ENCODE measurements at places on chromosomes 6 and 20. TPM values are rescaled to one million over a fixed set of nuclear protein-coding genes. Genes with fewer than 3 reads are reported as not detected.

DNA sequence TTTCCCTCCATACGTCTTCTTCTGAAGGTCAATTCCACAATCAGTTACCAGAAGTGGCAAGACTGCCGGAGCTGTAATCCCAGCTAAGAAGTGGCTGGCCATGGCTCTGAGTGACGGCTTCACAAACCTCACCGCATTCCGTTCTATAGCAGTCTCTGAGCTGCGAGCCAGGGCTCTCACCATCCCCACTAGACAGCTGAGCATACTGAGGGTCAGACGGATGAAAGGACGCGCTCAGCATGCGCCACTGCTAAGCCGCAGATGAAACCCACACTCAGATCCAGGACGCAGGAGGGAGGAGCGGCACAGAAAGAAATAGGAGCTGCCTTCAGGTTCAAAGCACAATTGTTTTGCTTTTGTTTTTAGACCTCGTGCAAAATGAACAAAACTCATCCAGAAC lies 97.9 kb downstream of the ANKRD60 start:
- DNase-seq = no peak

DNA sequence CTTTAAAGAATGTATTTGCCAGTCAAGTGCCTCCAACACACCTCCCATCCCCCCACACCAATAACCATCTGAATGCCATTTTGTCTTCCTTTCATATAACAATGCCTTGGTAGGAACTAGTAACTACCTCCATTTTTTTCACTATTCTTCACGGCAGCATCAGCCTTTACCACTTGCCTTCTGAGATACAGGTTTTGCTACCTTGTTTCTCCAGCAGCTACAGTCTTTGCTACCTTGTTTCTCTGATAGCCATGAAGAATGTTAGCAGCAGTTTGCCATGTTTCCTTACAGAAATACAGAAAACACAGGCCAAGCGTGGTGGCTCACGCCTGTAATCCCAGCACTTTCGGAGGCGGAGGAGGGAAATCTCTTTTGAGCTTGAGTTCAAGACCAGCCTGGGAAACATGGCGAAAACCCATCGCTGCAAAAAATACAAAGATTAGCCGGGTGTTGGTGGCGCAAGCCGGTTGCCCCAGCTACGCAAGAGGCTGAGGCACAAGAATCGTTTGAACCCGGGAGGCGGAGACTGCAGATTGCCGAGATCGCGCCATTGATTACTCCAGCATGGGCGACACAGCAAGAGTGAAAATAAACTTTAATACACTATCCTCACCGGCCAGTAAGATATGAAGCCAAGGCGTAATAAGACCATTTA lies 100.9 kb downstream of the HFE start:
- peak; percentile 57 for DNase-seq

DNA sequence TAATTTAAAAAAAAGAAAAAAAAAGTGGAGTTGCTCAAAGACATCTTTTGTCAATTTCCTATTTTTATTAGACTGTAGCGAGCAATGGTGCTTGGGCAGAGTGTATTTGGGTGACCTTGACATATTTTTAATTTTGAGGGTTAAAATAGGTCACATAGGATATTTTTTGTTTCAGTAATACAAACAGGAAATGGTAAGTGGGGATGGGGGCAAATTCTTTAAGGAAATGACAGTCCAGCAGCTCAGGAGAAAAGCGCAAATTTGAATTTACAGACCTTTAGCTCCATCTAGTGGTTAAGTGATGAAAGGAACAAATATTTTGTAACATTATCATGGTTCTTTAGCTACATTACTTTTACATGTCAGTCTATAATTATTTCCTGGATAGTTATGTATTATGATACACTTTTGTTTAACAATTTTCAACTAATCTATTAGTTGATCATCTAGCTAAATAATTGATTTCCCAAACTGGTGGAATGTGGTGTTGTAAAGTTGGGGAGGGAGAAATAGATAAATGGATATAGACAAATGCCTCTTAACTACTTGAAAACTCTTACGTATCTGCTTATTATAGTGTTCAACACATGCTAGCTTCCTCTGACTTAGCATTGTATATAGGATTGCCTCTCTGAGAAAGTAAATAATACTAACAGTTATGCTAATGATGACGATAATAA lies 10.0 kb downstream of the CITED2 start:
- DNase-seq = peak; percentile 49

GRCh38 chr6:150934380-150934779 lies 68.9 kb downstream of the MTHFD1L start:
- DNase-seq = peak; percentile 12

DNA sequence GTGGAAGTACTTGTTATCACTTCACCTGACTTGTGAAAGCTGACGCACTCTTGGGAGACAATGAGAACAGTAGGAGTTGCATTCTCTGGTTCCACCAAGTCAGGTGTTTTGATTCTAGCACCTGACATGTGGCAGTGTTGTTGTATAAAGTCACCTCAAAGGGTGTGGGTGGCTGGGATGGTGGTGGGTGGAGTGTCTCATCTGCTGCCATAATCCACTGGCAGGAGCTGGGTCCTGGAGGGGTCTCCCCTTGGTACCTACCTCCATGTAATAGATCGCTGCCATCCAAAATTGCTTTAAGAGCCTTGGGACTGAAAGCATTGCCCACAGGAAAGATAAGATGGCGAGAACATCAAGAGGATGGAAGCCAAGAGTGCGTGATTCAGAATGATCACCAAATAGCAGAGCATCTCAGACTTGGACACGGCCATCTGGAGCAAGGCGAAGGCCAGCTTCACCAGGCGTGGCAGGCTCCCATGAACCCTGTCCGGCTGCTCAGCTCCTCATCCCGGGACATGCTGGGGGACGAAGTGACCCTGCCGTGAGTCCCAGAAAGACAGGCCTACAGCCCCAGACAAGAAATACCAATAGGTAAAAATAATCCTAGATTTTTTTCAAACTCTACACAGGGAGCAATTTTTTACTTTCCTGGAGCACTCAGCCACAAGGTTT lies 56.6 kb downstream of the NPEPL1 start:
- no peak for DNase-seq

GRCh38 chr6:37182736-37183590 lies 13.0 kb downstream of the PIM1 start:
- no peak for DNase-seq

GRCh38 chr6:94130478-94130877 lies 711.1 kb upstream of the EPHA7 start:
- no peak for DNase-seq

Gene SNX3
- total RNA-seq = 121 TPM

Measured in H4 (cell line).